Anterior cingulate cortex (tissue), 58 donors: ENCODE measurements at places on chromosomes 5 and 9.

DNA sequence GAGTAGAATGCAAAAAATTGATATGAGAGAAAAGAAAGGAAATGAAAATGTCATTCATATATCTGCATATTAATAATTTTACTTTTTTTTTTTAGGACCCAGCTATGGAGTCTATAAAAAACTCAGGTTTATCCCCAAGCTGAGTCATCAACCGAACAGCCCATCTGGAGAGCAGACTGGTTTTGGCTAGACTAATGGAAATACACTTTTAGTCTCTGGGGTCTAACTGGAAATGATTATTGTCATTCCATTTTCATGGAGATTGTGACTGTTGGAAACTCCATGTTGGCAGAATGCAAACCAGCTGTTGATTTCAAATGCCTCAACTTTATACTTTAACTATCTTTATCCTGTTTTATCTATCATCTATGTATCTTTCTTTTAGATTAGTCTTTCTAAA is 28.7 kb downstream of the ANXA1 start:
- DNase-seq: no peak

DNA sequence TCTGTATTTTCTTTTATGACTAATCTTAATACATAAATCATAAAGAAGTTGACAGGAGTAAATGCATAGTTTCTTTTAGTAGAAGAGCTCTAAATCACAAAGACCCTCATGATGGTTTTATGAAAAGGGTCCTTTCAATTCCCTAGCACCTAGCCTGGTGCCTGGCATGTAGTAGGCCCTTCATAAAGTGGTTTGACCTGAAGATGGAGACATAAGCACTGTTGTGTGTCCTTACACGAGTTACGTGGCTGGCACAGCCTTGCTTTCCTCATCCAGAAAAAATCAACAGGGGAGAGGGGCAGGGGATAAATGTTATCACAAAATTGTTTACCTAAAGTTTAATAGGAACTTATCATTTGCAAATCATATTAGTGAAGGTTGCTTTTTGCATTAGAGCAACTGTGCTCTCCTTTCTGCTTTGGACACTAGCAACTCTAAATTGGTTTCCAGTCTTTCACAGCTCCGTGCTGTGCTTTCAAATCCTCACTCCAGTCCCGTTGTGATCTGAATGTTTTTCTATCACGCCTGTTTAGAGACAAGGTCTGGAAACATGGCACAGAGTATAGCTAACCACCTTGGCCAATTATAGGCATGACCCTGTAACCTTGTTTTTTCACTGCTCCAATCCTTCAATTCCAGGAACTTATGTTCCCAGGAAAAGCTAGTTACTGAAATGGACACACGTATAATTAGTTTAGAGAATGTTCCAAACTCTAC is 55.7 kb downstream of the ARL15 start:
- DNase-seq: no peak

GRCh38 chr5:117425163-117425562 is 850.5 kb upstream of the SEMA6A start:
- no peak for DNase-seq

DNA sequence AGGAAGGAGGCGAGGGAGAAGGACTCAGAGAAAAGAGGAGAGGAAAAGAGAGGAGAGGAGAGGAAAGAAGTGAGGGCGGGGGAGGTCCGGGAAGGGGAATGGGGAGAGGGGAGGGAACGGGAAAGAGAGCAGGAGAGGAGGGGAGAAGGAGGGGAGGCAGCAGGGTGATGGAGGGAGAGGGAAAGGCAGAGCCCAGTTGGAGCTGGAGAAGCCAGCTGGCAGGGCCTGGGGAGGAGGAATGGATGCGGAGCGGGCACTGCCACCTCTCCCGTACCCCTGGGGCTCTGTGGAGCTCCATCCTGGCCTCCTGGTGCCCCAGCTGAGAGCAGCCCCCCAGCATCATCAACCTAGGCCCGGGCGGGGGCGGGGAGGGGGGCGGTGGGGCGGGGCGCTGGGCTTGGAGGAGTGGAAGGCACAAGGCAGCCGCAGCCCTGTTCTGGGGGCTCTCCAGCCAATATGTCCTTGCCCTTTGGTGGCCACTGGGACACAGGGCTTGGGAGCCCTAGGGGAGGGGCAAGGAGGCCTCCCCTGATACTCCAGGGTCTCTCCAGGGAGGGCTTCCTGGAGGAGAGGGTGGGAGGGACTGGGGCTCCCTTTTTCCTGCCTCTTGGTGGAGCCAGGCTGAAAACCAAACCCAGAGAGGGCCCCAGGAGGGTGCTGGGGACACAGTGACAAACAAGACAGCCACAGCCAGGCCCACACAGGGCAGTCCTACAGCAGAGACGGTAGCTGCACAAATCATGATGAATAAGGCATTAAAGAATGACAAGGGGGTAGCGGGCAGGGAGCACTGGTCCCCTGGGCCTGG is 123.7 kb downstream of the C9orf50 start:
- DNase-seq: peak; percentile 79
